ENCODE measurements at places on chromosomes 2 and 18.

- DNase-seq: no peak
Measured at GRCh38 chr18:68992719-68993482, 195.0 kb downstream of the CCDC102B start.

DNA sequence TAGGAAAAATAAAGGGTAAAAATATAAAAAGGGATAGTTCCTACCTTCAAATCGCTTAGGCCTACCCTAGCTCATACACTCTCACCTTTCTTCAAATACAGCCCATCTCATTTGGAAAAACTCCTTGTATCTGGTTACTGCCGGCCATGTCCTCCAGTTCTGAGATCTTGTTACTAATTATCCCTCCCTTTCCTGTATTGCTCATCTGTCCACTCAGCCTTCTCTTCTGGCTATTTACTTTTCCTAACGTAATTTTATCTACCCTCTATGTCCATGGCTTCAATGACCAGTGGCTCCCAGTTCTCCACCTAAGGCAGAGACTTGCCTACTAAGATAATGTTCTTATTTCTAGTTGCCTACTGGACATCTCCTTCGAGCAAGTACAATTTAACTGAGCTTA lies 342.9 kb upstream of the ACVR2A start:
- DNase-seq: no peak

DNA sequence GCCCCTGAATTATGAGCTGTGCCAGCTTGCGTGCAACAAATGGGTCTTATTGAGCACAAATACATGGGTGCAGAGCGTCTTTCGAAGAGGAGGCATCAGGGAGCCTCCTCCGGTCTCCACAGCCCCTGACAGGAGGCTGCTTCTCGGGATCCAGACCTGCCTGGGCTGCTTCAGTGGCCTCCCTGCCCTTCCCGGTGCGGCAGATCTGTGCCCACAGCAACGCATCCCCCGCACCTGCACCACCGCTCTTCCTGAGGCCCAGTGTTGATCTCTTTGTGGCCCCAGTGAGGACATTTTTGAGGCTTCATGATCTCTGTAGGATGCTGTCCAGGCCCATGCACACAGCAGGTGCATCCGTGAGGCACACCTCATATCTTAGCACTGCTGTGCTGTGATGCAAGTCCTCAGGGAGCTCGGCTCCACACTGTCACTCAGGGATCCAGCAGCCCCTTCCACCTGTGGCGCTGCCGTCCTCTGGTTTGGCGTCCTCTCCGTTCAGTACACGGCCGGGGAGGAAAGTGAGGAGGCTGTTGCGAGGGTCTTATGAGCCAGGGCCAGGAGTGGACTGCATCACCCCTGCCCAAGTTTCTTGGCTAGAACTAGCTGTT lies 17.4 kb downstream of the RTP5 start:
- DNase-seq: no peak

- DNase-seq: no peak
Measured at GRCh38 chr2:200177971-200178911, 128.3 kb upstream of the SPATS2L start.

DNA sequence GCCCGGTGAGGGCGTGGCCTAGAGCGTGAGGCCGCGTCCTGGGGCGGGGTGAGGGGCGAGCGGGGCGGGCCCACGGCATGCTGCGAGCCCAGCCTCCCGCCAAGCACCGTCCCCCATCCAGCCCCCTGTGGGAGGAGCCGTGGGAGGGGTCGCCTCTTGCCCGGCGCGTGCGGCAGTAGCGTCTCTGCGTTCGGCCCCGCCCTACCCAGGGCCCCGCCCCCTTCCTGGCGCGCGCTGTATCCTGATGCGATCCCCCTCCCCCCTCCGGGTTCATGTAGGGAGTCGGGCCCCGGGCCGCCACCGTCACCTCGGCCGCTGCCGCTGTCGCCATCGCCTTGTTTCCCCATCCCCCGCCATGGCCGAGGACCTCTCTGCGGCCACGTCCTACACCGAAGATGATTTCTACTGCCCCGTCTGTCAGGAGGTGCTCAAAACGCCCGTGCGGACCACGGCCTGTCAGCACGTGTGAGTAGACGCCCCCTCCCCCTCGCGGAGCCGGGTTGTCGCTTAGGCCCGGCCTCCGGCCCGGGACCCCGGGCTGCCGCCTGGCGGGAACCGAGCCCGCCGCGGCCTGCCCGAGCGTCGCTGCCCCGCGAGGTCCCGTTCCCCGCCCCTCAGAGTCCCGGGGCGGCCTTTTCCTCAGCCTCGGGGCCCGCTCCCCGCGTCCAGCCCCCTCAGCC lies 888 bp downstream of the RNF138 start:
- DNase-seq: peak; percentile 99

- no peak for DNase-seq
Measured at GRCh38 chr2:178635897-178636296, 155.6 kb downstream of the PLEKHA3 start.

- DNase-seq: no peak
Measured at GRCh38 chr18:34970106-34970505, 71.1 kb upstream of the MAPRE2 start.

GRCh38 chr18:27956001-27956640 lies 220.8 kb downstream of the CDH2 start:
- DNase-seq: no peak

DNA sequence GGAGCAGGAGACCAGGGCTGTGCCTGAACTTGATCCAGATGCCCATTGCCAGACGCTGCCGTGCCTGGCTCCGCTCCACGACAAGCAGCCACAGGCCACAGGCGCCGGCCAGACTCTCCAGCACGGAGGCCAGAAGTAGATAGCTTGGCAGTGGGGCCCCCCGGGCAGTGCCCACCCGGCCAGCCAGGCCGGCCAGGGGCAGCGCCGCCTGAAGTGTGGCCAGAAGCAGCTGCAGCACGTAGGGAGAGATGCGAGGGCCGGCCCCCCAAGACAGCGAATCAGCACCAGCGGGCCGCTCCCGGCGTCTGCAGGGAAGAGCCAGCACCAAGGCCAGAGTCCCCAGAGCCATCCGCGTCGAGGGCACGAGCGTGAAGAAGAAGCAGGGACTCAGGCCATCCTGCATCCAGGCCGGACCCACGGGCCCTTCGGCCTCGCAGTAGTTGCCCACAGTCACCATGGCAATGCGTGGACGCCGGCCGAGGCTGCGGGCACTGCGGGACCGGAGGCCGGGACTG lies 484 bp downstream of the ABCB6 start:
- DNase-seq: peak; percentile 78

- DNase-seq: no peak
Measured at GRCh38 chr18:58687871-58688308, 16.6 kb downstream of the MALT1 start.

- DNase-seq: no peak
Measured at GRCh38 chr2:188970211-188970610, 4.0 kb upstream of the COL3A1 start.

DNA sequence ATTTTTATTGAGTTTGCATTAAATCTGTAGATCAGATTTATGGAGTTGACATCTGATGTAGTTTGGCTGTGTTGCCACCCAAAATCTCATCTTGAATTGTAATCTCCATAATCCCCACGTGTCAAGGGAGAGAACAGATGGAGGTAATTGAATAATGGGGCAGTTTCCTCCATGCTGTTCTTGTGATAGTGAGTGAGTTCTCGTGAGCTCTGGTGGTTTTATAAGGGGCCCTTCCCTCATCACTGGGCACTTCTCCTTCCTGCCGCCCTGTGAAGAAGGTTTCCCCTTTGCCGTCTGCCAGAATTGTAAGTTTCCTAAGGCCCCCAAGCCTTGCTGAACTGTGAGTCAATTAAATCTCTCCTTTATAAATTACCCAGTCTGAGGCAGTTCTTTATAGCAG lies 32.2 kb downstream of the ZC3H15 start:
- DNase-seq: no peak

- no peak for DNase-seq
Measured at GRCh38 chr18:75162467-75162866, 46.5 kb downstream of the PTGR3 start.

- no peak for DNase-seq
Measured at GRCh38 chr18:49444581-49444980, 15.9 kb downstream of the DYM start.

Measured in ovary (tissue), 10 donors.